Adipocyte (in vitro differentiated cells): ENCODE measurements at places on chromosomes 6 and 20.

GRCh38 chr6:44441091-44441855 is 53.8 kb downstream of the CDC5L start:
- no peak for DNase-seq

GRCh38 chr6:8237668-8238067 is 135.3 kb upstream of the EEF1E1 start:
- no peak for DNase-seq

- no peak for DNase-seq
Measured at GRCh38 chr6:154502553-154502952, 7.9 kb downstream of the CNKSR3 start.

DNA sequence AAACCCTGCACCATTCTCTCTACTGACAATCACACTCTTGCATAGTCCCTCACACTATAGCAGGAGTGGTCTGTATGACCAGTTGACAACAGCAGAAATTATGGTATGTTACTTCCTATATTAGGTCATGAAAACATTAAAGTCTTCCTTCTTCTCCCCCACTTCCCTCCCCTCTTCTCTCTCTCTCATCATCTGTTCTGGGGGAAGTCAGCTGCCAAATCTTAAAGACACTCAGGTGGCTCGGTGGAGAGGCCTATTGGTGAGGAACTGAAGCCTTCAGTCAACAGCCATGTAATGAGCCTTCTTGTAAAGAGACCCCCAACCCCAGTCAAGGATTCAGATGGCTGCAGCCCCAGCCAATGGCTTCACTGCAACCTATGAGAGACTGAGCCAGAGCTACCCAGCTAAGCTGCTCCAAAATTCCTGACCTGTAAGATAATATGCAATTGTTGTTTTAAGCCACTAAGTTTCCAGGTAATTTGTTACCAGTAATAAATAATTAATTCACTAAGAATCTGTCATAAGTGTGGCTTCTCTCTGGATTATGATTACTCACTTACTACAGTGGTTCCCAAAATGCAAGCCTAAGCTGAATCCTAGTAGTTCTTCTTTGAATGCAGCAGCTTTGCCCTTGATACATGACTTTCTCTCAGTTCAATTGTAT is 11.2 kb upstream of the TSBP1 start:
- no peak for DNase-seq

DNA sequence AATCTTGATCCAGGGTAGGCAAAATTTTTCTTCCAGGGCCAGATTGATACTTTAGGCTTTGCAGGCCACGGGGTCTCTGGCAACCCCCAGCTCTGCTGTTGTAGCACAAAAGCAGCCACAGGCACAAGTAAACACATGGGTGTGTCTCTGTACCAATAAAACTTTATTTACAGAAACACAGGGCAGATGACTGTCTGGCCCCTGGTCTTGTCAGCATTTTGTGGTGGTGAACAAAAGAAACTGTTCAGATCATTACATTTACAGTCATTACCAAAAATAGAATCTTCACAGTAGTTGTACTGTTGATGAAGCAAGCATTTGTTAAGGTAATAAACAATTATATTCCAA is 45.0 kb upstream of the KIF25 start:
- no peak for DNase-seq
